Hematopoietic multipotent progenitor cell treated with erythropoietin and hydrocortisone succinate and interleukin-3 and kit ligand, for 4 days (in vitro differentiated cells): ENCODE measurements at places on chromosomes 1 and 21.

DNA sequence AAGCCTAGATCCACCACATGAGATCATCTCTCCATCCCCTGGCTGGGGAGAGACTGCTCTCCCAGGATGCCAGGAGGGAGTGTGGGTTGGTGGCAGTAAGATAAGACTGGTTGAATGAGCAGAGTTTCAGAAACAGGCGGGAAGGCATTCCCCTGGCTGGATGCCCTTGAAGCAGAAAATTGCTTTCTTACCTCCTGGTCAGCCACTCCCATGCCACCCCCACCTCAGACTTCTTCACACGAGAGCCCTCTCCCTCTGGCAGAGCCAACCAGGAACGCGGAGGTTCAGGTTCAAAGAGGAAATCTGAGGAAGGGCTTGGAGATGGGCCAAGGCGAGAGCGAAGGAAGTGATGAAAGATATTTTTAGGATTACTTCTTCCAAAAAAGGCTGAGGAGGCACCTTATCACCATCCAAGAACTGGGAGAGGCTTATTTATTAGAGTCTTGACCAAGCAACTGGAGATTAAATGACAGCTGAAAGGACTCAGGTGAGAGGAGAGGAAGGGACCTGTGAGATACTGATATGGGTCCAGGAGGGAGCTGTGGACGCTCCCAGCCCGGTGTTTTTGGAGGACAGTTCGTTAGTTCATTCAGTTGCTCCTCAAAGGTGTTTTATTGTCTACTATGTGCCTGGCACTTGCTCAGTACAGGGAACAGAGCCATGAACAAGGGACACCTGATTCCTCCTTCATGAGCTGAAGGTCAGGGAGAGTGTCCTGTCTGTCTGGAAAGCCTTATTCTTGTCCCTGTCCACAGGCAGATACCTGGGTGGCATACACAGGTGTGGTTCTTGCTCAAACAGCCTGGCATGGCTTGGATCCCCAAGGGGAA, 18.9 kb upstream of the SLC26A9 start:
- DNase-seq = no peak

DNA sequence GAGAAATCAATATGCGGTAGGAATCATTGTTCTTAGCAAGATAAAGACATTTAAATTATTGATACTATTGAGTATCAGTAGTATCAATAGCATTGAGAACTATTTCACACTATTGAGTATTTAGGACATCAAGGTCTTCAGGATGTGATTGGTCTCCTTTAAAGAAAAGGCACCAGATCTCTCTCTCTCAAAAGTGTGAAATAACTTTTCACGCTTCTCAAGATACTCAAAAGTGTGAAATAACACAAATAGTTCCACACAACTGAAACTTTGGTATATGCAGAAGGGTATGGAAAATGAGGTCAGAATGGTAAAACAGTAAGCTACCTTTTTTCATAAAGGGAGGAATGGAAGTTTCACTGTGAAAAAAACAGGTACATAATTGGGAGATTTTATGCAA, 6.7 kb upstream of the PYHIN1 start:
- no peak for DNase-seq

- no peak for DNase-seq
These were observed 7.9 kb upstream of the A3GALT2 start for GRCh38 chr1:33328817-33329216.

DNA sequence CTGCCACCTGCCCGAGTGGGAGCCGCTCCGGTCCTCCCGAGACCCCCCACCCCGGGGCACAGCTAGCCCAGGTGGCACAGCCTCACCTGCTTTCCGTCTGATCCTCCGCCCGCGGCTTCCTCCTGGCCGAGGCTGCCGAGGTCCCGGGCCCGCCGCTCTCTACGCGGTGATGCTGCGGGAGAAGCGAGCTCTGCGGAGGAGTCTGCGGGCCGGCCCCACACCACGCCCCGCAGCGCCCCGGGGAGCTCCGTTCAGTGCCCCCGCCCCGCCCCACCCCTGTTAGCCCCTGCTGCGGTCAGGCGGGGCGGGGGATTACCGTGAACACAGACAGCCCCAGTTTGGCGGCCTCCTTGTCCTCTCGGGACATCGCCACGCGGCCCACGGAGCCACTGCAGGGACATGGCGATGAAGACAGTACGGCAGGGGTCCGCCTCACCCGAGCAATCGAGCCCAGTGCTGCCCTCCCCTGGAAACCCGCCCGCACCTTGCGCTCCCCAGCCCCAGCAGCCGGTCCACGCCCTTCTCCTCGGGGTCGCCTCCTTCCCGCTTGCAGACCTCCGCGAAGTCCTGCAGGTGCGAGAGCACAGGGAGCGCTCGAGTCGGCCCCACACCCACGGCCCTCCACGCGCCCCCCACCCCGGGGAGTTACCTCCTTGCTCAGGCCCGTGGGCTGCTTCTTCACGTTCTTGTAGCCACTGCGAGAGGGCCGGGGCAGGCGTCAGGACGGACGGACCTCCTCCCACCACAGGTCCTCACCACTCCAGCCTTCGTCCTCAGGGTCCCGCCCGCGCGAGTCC, 933 bp downstream of the C1orf35 start:
- DNase-seq = peak; percentile 83

DNA sequence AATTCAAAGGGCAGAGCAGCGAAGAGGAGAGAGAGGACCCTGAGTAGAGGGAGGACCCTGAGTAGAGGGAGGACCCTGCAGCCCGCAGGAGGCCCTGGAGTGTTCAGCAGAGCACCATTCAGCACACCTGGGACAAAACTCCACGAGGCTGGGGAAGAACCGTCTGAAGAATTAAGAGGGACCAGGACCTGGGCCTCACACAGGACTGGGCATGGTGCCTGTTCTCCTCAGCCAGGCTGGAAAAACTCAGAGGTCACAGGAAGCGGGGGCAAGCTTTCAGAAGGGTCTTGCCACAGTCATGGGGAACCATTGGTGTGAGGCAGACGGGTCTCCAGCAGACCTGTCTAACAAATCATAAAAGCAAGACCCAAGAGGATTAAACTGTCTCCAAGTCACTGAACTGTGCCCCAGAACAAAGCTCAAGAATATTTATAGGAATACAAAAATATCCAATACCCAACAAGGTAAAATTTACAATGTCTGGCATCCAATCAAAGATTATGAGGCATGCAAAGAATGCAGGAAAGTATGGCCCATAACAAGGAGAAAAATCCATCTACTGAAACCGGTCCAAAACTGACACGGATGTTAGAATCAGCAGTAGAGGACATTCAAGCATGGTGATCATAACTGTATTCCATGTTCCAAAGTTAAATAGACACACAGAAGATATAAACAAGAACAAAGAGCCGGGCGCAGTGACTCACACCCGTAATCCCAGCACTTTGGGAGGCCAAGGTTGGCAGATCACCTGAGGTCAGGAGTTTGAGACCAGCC, 30.6 kb downstream of the MORN1 start:
- DNase-seq = no peak

DNA sequence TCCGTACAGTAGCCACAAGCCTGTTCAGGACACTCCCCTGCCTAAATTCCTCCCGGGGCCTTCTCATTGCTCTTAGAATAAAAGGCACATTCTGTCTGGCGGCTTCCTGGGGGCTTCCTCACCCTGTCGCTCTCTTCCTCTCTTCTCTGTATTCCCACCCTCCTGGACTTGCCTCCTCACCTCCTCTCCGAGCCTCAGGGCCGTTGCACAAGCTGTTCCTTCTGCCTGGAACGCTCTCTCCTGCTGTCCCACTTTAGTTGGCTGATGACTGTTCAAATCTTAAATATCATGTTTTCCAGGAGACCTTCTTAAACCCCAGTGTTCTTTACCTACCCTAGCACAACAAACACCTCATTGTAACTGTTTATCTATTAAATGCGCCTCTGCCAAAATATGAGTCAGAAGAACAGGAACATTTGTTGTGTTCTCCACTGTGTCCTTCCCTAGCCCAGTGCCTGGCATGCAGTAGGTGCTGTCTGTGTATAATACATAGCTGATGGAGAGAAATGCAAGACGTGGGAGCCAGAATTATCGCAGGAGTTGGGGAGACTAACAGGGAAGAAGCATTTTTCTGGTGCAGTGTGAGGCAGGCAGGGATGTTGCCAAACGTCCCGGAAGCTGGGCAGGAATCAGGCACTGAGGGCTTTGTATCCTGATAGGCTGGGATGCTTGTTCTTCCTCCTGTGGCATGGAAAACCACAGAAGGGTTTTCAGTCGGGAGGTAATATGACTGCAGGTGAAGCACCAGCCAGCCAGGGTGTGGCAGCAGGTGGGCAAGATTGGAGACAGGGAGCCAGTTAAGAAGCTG, 24.1 kb upstream of the THRAP3 start:
- no peak for DNase-seq

DNA sequence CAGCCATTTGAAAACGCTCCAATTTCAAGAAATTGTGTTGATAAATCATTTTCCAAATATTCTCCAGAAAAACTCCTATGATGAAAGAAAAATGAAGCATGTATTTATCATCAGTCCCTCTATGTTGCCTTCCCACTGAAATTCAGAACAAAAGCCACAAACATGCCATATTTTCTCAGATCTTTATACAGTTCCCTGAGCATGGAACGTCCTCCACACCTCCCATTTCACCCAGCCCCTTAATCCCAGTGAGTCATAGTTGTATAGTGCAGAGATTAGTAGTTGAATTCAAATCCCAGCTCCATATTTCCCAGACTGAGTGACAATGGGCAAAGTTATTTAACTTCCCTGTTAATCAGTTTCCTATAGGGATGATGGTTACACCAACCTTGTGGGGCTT, 20.6 kb upstream of the NPL start:
- no peak for DNase-seq

DNA sequence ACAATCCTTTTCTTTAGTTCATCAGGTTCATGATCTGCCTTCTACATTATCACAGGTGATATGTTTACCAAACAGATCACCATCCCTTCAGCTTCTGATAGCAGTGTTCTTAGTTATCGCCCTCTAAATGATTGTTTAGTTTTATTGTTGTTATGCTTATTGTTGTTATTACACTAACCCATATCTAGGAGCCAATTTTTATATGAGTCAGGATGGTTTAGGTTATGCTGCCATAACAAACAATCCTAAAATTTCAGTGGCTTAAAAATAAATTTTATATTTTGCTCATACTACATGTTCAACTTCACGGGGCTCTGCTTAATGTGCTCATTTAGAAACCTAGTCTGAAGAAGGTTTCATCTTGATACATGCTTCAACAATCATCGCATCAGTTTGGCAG, 4.4 kb upstream of the JUN start:
- no peak for DNase-seq
